ENCODE measurements at places on chromosomes 6 and 20.

DNA sequence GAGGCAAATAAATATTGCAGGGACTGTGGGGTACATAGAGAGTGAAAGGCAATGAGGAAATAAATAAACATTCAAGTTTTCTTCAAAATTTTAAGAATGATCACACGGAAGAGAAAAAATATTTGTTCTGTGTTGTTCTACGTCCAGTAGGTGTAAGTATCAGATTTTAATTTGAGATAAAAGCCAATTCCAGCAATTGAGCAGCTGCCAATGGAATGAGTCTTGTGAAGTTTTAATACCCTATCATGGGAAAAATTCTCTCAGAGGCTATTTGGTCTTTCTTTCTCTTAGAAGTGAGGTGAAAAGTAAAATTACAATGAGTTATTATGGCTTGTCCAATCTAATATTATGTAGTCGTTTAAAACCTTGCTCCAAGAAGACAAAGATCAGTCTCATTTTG, 195.7 kb upstream of the CITED2 start:
- DNase-seq = no peak

GRCh38 chr6:168648240-168649125, 207.5 kb downstream of the SMOC2 start:
- DNase-seq = no peak

- peak; percentile 70 for DNase-seq
These were observed 33.6 kb downstream of the APCDD1L start for GRCh38 chr20:58481481-58482021.

DNA sequence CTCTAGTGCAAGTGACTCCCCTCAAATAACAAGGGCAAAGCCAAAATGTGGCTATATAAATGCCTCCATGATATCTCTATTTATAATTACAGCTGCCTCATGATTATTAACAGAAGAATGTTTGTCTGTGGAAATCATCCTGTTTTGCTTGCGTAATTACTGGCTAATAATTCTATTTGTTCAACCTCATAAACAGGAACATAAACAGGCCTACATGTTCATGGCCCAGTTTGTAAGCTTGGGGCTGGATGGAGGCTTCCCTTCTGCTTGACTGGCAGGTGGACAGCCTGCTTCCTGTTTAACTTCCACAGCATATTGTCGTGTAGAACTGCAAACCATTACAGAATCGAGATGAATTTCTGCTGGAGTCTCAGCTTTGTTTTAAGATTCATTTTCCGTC, 766.0 kb upstream of the MAP3K7 start:
- no peak for DNase-seq

DNA sequence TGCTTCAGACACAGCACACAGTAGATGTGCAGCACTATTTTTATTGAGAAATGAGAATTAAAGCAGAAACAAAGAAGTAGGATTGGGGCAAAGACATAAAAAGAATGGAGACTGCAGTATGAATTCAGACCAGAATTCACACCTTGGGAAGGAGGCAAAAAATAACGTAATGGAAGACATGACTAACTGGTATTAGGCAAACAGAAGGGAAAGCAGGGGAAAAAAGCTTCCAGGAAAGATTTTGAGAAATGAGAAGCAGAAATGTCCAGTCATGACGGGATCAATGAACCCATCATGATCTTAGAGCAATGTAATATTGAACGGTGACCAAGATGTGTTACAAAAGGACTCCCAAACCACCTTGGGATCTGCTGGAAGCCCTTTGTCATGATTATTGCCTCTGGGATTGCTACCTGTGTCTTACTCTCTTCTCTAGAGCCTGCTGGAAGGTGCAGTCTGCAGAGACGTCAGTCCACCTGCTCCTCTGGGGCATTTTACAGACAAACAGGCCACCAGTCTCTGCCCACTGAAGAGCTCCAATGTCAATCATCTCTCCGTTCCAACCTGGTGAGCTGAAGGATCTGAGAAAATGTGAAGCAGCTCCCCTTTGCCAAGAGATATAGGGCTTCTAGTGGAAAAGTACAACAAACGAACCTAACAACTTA, 8.7 kb downstream of the NUDT3 start:
- DNase-seq = no peak

- no peak for DNase-seq
These were observed 293.4 kb downstream of the TBC1D32 start for GRCh38 chr6:121040831-121041230.

- no peak for DNase-seq
These were observed 46.8 kb upstream of the BHLHE23 start for GRCh38 chr20:63053432-63054102.

- no peak for DNase-seq
These were observed 14.7 kb downstream of the HIVEP1 start for GRCh38 chr6:12026833-12027232.

DNA sequence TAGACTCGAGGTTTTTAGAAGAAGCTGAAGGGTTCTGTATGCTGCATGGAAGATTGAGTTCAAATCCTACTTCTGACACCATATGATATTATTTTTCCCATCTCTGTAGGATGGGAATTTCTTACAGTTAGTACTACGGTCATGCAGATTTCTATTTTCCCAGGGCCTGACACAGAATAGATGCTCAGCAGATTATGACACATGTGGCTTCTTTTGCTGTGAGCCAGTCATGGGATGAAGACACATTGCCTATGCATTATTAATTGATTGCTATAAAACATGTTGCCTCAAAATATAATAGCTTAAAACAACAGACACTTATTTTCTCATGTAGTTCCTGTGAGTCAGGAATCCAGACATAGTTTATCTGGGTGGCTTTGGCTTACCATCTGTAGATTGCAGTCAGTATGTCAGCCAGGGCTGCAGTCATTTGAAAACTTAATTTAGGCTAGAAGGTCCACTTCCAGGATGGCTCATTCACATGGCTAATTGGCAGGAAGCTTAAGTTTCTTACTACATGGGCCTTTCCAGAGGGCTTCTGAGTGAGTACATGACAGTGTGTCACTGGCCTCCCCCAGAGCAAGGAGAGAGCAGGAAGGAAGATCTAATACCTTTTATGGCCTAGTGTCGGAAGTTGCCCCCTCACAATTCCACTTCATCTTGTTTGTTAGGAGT, 29.5 kb downstream of the TOP1 start:
- no peak for DNase-seq

DNA sequence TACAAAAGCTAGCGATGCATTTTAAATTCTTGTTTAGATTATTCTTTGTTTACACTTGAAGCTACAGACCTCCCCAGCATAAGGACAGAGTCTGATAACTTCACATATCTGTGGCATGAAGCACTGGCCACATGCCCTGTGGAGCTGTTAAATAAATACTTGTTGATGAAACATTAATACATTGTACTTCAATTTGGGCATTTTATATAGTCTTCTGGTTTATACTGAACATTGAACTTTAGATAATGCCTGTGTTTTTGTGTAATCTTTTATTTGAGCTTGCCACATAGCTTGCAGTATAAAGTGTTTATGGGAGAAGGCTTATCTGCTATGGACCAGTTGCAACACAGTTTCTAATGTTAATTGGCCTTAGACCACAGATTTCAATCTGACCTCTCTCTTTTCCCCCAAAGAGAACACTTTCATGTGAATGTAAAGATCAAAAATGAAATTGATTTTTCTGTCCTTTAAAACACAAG, 48.2 kb downstream of the FRK start:
- DNase-seq = no peak

GRCh38 chr6:159398633-159399032, 229.4 kb downstream of the FNDC1 start:
- DNase-seq = no peak

- DNase-seq = no peak
These were observed 86.0 kb downstream of the TIAM2 start for GRCh38 chr6:155080881-155081845.
